ENCODE measurements at places on chromosomes 12 and 14.
A peak's percentile ranks its signal among the peaks of the same experiment; 100 is the strongest.

DNA sequence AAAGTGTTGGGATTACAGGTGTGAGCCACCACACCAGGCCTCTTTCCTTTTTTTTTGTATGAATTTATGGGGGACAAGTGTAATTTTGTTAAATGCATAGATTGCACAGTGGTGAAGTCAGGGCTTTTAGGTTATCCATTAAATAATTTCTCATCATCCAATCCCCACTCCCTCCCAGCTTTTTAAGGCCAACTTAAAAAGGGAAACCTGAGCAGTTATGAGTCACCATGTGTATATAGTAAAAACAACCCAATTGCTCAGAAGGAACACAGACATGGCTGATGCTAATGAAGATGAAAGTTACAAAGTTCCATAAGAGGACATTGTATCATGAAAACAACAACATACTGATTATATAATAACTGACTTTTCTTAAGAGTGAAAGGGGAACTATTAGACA, 25.6 kb upstream of the ARID2 start:
- DNase-seq: no peak

DNA sequence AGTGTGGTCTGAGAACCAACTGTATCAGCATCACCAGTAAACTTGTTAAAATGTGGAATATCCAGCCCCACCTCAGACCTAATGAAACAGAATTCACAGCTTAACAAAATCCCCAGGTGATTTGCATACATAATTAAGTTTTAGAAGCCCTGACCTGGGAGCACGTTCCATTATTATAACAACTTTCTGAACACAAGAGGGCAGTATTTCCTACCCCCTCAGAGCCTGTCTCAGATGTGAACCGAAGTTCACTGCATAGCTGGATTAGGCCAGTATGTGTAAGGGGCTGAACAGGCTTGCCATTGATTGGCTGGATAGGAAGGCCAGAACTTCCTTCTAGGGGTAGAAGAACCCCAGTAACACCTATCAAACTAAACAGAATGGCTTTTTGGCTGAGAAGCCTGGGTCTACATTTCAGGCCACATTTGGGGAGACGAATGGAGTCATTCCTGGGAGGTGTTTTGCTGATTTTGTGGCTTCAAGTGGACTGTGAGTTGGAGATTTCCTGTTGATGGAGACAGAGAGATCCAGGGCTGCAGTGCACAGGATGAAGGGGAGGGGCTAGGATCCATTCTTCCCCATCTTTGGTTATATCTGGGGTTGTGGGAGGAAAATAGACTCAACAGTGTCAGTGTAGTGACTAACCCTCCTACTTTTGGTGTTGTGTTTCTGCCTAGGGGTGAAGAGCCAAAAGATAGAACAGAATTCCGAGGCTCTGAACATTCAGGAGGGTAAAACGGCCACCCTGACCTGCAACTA, 94.7 kb upstream of the OR4E1 start:
- DNase-seq: no peak

- DNase-seq: peak; percentile 86
Measured at GRCh38 chr12:97597031-97597751, 134.6 kb downstream of the RMST start.

DNA sequence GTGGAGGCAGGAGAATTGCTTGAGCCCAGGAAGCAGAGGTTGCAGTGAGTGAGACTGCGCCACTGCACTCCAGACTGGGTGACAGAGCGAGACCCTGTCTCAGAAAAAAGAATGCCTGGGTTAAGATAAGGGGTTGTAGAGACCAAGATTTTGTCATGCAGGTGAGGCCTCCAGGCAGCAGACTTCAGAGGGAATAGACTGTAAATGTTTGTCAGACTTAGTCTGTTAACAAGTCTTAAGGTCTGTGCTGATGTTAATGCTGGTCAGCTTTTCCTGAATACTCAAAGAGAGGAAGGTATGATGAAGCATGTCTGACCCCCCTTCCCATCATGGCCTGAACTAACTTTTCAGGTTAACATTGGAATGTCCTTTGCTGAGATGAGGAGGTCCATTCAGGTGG, 83.0 kb upstream of the FUT8 start:
- DNase-seq: no peak

GRCh38 chr12:14840616-14841015, 2.7 kb downstream of the ART4 start:
- no peak for DNase-seq

DNA sequence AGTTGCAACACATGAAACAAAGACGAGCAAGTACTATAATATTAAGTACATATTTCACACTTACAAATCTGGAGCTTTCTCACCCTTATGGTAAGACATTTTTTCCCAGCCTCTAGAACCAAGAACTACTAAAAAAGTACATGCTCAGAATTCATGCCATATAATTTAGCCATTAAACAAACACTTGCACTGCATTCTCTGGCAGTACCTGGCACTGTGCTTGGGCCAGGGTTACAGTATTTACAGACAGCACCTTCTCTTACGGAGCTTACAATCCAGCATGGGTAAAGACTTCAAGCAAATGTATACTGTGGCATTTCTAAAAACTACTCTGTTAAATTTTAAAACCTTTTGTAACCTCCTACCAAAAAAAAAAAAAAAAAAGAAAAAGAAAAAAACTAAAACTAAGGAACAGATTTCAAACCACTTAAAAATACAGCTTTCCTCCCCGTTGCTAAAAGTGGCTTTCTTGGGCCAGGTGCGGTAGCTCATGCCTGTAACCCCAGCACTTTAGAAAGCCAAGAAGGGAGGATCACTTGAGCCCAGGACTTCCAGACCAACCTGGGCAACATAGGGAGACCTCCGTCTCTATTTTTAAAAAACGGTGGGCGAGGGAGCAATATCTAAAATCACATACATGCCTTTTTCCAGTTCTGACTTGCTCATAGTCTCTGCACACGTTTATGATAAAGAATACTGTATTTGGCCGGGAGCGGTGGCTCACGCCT, 956 bp downstream of the GNPTAB start:
- no peak for DNase-seq

DNA sequence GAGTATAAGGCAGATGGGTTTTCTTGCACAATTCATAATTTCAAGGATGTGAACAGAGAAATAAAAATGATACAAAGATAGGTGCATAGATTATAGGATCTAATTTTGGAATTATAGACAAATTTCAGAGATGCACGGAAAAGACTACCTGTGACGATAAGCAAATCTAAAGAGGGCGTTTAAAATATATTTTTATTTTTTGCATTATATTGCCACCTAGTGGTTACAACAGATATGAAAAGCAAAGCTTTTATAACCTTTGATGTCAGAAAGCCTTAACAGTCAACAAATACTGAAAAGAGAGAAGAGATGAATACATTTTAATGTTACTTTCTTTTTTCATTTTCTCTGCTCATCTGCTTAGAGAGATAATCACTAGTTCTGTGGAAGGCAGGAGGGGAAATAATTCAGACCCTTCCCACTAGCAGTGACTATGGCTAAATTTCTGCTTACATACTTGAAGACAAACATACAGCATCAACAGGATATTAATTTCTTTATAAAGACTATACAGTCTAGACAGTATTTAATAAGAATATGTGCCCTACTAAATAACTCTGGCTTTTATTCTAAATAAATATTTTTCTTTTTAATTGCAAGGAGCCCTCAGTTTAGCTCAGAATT, 46.3 kb downstream of the NTS start:
- DNase-seq: peak; percentile 53

- no peak for DNase-seq
Measured at GRCh38 chr12:57131896-57132744, 3.8 kb downstream of the LRP1 start.

DNA sequence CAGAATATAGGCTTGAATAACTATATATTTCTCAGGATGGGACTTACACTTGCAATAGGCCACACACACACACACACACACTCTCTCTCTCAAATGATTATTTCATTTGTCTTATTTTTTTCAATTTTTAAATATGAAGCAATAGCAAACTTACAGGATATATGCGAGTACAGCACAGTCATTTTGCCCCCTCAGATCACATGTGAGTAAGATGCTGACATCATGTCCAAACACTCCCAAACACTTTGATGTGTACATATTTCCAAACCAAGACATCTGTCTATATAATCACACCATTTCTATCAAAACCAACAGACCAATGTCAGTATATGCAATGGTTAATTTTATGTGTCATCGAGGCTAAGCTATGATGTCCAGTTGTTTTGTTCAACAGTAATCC, 1535.9 kb upstream of the FLRT2 start:
- no peak for DNase-seq

DNA sequence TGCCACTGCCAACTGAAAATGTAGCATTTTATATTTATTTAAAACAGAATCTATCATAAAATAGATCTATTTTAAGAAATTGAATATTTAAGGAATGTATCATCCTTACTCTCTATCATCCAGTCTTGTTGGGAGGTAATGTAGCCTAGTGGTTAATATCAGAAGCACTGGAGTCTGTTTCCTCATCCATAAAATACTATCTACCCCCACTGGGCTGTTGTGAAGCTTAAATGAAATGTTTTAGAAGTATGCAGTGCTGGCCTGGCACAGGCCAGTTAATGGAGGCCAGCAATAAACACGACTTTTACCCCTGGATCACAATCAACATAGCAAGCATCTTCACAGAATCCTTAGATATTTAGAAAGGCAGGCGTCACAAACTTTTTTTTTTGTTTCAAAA, 188.0 kb downstream of the CAND1 start:
- DNase-seq: no peak

DNA sequence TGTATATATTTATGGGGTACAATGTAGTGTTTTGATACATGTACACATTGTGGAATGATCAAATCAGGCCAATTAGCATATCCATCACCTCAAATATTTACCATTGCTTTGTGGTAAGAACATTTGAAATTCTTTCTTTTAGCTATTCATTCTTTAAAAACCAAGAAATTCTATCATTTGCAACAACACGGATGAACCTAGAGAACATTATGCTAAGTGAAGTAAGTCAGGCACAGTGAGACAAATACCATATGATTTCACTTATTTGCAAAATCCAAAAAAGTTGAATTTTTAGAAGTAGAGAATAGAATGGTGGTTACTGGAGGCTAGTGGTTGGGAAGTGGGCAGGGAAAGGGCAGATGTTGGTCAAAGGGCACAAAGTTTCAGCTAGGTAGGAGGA, 129.3 kb upstream of the PTPRQ start:
- no peak for DNase-seq

DNA sequence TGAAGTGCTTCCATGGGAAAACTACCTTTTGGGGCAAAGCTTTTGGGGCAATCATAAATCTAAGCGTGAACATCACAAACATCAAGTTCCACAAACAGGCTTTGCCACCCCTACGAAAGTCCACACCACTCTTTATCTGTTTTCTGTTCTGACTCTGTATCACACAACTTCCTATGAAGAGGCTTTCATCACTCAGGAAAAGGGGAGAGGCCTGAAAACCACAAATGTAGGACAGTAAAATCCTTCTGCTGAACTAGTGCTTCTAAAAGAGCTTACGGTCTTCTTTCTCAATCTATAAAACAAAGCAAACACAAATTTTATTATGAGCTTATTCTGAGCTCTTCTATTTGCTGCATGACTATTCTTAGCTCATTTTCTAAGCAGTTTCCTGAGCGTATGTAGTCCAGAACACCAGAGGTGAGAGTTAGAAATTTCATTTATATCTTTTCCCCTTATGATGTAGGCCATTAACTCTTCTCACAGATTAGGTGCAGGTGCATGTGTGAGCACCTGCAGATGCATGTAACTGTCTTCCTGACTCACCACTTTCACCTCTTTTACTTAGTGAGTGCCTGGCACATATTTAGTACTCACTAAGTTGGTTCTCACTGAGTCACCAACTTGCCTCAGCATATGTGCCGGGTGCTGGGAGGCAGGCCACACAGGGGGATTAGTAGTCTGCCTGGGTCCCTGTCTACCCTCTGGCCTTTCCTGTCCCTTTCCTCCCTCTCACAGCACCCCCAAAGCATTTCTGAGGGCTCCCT, 32.9 kb upstream of the SYCP3 start:
- DNase-seq: no peak

DNA sequence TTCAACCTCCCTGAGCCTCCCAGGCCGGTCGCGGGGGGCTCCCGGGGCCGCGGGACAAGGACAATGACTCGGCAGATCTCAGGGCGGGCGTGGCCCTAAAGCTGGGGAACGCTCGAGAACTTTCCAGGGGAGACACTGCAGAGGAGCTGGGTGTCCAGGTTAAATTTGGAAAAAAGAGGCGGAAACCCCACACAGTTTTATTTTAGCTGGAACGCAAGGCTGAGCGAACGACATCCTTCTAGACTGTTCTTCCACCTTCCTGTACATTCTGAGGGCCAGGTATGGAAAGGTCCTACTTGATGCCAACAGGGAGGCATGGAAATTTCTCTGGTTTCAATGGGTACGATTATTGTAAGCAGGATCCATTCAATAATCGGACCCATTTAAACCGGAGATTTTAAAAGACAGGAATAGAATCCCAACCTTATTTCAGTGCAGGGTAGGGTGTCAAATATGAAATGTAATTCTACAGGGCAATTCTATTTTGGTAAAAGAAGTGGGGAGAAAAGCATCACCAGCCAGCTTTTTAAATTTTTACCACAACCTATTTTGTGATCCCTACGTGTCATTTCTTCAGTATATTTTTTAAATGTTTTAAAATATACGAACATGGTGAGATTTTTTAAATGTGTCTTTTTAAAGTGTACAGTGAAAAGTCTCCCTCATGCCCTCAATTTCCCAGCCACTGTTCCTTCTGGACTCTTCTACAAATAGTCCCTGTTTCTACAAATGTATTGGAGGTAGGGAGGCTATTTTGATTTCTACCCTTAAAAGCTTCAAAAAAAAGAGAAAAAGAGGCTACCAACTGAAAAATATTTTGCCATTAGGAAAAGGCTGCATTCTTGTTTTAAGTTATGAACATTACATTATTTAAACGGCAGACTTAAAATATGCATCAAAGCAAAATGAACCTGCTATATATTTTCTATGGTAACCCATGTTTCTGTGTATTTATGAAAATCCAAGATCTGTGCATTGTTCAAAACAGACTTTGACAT, 1.1 kb upstream of the UBC start:
- DNase-seq: no peak

GRCh38 chr12:67761566-67761965, 113.0 kb downstream of the DYRK2 start:
- DNase-seq: no peak

DNA sequence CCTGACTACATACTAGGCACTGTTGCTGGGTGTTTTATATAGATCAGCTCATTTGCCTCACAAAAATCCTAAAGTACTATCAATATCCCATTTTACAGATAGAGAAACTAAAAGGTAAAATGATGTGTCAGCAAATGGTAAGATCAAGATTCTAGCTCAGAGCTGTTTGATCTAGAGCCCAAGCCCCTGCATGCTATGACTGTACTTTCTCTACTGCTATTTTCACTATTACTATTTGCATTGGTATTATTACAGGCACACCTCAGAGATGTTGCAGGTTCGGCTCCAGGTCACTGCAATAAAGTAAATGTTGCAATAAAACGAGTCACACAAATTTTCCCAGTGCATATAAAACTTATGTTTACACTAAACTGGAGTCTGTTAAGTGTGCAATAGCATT, 10.9 kb downstream of the ISCU start:
- no peak for DNase-seq

GRCh38 chr12:14261096-14261495, 104.4 kb upstream of the ATF7IP start:
- no peak for DNase-seq

GRCh38 chr12:99985129-99985570, 414 bp upstream of the ANKS1B start:
- no peak for DNase-seq
